SK-N-MC (cell line): ENCODE measurements at places on chromosomes 5 and 9.

GRCh38 chr9:127667127-127667844 lies 39.5 kb upstream of the CFAP157 start:
- DNase-seq = no peak

GRCh38 chr5:148972974-148973374 lies 89.9 kb downstream of the SH3TC2 start:
- no peak for DNase-seq

GRCh38 chr5:60333005-60333571 lies 366.9 kb downstream of the DEPDC1B start:
- no peak for DNase-seq

GRCh38 chr9:4048441-4048840 lies 251.4 kb downstream of the GLIS3 start:
- no peak for DNase-seq
